ENCODE measurements at places on chromosomes 16 and 17. TPM values are rescaled to one million over a fixed set of nuclear protein-coding genes. Genes with fewer than 3 reads are reported as not detected.

CDH1 gene
- total RNA-seq, result not detected

TSPAN10 gene
- total RNA-seq, result 0.48 TPM

TMC5 gene
- 0.31 TPM for total RNA-seq

SPAG9 gene
- 47.7 TPM for total RNA-seq

TMEM132E gene
- not detected for total RNA-seq

PLEKHM1 gene
- 47.9 TPM for total RNA-seq

NOL3 gene
- total RNA-seq, result 55.3 TPM

TBC1D26 gene
- total RNA-seq, result not detected

AOC2 gene
- 1.2 TPM for total RNA-seq

NPB gene
- total RNA-seq, result 0.20 TPM

RAC3 gene
- 6.2 TPM for total RNA-seq

CLDN9 gene
- total RNA-seq, result 0.30 TPM

APOBR gene
- total RNA-seq, result 19.7 TPM

TMEM235 gene
- total RNA-seq, result not detected

ZNF207 gene
- 251 TPM for total RNA-seq
